Stimulated activated CD8-positive, alpha-beta memory T cell treated with anti-CD3 and anti-CD28 coated beads, Interleukin-15, amount 100 ng/mL, for 4 hours (primary cell): ENCODE measurements at places on chromosomes 2 and 18.

- DNase-seq, result no peak
Measured at GRCh38 chr18:23227726-23228070, 92.4 kb downstream of the CABLES1 start.

DNA sequence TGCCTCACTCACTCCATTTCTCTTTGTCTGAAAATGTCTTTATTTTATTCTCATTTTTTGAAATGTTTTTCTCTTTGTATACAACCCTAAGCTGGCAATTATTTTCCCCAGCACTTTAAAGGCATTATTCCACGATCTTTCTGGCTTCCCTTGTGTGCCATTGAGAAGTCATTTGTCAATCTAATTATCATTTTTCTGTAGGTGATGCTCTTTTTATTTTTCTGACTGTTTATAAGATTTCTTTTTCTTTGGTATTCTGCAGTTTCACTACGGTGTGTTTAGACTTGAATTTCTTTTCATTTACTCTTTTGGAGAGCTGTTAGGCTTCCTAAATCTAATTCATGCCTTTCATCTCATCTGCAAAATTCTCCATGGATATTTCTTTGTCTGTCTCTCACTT is 8.1 kb downstream of the SCYGR4 start:
- DNase-seq, result no peak

- no peak for DNase-seq
Measured at GRCh38 chr18:8003878-8004675, 437.0 kb downstream of the PTPRM start.

- DNase-seq, result no peak
Measured at GRCh38 chr2:177727577-177728398, 335.2 kb downstream of the AGPS start.

DNA sequence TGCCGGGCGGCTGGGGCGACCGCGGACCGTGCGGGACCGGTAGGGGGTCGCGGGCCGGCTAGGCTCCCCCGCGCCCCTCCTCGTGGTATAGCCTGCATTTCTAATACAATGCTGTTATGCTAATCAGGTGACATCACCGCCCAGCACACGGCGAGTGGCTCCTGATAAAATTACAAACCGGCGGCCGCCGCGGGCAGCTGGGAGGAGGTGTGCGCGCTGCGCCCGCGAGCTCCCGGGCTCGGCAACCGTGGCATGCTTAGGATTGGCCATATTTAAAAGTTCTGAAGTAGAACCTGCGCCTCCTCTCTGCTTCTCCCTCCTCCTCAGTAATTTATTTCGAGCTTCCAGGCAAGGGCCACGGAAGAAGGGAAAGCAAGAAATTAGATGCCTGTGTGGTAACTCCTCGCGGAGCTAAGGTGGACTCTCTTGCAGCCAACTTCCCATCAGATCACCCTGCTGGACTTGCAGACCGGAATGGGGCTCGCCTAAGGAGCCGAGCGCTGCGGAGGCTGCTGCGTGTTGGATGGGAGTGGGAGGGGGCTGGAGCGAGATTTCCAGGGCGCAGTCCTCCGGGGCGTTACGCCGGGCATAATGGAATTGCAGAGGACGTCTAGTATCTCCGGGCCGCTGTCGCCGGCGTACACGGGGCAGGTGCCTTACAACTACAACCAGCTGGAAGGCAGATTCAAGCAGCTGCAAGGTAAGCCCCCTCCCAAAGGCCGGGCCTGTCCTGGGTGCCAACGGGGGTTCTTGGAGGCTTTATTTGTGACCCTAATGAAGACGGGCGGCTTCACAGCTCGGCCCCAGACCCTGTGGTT is 102.3 kb downstream of the SPTBN1 start:
- no peak for DNase-seq

GRCh38 chr2:18057657-18058056 is 179.2 kb downstream of the KCNS3 start:
- no peak for DNase-seq

DNA sequence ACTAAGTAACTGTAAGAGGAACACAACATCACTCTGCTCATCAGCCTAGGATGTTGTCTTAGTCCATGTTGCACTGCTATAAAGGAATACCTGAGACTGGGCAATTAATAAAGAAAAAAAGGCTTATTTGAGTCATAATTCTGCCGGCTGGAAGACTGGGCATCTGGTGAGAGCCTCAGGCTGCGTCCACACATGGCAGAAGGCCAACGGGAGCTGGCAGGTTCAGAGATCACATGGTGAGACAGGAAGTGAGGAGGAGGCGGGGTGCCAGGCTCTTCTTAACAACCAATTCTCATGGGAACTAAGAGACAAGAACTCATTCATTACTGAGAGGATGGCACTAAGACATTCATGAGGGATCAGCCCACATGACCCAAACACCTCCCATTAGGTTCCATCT is 46.8 kb downstream of the EPG5 start:
- DNase-seq, result no peak

DNA sequence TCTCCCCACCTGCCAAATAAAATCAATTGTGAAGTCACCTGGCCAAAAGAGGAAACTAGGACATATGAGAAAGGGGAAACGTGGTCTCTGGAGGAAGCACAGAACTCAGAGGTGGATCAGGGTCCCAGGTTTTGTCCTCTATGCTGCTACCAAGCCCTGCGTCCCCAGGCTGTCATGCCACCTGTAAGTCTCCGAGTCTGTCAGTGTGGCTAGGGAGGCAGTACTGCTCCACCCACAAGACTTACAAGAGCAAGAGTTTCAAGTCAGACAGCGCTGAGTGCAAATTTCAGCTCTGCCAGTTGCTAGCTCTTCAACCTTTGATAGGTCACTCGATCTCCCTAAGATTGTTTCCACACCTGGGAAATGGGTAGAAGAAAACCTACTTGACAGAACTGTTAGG is 98.6 kb downstream of the C1QL2 start:
- DNase-seq, result no peak

DNA sequence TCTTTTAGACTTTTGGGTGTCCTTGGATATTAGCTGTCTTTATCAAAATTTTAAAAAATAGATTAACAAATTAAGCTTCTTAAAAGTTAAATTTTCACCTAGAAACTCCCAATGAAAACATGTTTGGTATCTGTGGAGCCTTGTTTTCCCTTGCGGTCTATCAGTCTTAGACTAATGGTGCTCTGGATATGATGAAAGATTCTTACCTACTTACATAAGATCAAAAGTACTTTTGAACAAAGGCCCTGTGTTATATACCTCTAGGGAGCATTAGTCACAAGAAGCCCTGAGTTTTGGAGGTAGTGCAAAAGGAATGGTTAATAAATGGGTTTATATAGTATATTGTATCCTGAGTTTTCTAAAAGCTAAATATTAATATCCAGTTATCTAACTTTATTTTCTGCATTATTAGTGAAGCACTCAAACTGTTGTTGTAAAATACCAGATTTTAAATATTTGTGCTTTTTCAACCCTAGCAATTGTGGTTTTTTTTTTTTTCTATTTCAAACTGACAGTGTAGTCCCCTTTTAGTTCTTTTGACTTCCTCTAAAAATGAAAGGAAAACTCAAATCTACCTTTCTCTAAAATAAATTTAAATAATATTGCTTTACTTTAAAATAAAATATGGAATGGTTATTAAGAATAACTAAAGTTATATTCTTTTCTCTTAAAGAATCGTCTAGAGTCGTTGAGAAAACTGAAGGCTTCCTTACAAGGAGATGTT is 18.1 kb downstream of the NDC80 start:
- DNase-seq, result no peak

DNA sequence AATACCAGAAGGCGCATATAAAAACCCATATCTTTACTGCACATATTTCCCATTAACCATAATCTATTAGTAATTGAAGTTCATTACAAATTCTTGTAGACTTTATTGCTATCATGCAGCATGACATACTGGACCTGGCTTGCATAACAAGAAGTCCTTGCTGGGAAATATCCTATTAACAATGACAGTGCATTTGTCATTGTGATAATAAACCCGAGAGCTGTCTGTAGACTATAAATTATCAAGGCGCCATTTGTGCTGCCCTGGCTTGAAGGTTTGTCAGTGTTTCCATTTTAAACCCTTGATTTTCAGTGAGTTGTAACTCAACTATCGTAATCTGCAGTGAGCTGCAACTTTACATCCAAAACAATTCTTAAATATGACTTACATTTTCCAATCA is 59.0 kb downstream of the HNMT start:
- no peak for DNase-seq

- DNase-seq, result no peak
Measured at GRCh38 chr18:2985628-2986027, 27.3 kb downstream of the LPIN2 start.

GRCh38 chr2:96642564-96643360 is at the start of gene FER1L5:
FER1L5 (plus strand) TSS chr2:96642764; CDS start chr2:96642837, 73 bp downstream.
- DNase-seq, result no peak

DNA sequence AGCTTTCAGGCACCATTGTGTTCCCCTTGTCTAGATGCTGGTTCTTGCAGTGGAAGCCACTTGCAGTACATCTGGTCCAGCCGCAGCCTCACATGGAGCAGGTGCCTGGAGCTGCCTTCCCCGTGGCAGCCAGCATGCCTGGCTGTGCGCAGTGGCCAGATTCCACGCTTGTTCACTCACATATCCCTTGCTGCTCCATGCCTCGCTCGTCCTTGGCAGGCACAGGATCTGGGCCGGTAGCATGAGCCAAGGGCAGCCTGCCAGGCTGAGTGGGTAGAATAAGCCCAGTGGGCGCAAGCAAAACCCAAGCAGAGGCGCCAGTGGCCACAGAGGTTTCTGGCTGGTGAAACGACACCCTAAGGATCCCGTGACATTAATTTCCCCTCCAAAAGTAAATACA is 20.6 kb downstream of the TMX3 start:
- DNase-seq, result no peak

GRCh38 chr18:47149457-47150028 is 757 bp downstream of the HDHD2 start:
- no peak for DNase-seq

DNA sequence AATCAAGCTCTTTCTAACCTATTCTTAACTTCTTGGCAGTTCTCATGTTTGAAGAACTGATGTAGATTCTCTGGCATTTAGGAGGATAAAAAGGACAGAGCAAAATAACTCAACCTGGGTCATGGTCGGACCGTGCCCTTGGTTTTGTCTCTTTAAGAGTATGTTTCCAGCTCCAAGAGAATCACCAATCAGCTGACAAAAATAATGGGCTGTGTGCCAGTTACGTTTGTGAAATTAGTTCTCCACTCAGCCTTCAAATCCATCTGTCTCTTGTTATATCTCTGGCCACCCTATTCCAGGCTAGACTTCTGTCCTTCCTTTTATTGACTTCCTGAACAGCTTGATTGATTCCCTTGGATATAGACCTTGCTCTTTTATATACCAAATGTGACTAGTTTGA is 225.7 kb downstream of the EPHA4 start:
- no peak for DNase-seq

GRCh38 chr2:37585295-37585908 is 86.0 kb downstream of the CDC42EP3 start:
- DNase-seq, result peak; percentile 29

DNA sequence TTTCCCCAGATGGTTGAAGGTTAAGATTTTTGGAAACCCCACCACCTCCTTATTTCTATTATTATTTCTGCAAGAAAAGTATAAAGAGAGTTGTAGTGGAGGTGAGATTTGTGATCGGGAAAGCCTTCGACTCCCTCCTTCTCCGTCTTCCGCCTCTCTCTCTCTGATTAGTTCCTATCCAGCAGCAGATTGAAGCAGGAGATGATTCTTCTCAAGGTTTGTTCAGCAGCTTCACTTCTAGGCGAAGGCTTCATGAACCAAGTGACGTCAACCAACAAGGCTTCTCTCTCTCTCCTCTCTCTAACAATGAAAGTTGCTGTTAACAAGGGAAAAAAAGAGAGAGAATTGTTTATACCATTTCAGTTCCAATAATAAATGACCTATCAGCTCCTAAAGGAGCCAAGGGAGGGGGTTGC is at the start of gene BAZ2B:
Gene BAZ2B (minus strand): TSS at position 263 of the 416 bp plus-strand sequence. CDS start 137,829 bp downstream, outside the sequence.
- no peak for DNase-seq

- no peak for DNase-seq
Measured at GRCh38 chr18:58861861-58862301, 2.8 kb upstream of the ZNF532 start.

DNA sequence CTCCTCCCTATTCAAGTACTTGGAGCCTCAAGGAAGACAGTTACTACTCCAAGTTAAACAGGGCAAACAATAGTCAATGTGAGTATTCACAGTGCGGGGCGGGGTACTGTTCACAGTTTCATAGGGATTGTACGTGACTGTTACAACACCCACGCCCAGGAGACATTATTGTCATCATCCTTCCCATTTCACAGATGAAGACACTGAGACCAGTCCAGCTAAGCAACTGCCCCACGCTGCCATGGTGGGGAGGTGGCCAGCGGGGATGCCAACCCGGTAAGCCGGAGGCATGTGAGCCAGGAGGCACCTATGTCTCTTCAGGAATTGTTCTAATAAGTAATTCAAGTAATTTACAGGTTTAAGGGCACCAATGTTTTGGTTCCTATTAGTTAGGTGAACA is 982 bp downstream of the HJURP start:
- DNase-seq, result no peak

DNA sequence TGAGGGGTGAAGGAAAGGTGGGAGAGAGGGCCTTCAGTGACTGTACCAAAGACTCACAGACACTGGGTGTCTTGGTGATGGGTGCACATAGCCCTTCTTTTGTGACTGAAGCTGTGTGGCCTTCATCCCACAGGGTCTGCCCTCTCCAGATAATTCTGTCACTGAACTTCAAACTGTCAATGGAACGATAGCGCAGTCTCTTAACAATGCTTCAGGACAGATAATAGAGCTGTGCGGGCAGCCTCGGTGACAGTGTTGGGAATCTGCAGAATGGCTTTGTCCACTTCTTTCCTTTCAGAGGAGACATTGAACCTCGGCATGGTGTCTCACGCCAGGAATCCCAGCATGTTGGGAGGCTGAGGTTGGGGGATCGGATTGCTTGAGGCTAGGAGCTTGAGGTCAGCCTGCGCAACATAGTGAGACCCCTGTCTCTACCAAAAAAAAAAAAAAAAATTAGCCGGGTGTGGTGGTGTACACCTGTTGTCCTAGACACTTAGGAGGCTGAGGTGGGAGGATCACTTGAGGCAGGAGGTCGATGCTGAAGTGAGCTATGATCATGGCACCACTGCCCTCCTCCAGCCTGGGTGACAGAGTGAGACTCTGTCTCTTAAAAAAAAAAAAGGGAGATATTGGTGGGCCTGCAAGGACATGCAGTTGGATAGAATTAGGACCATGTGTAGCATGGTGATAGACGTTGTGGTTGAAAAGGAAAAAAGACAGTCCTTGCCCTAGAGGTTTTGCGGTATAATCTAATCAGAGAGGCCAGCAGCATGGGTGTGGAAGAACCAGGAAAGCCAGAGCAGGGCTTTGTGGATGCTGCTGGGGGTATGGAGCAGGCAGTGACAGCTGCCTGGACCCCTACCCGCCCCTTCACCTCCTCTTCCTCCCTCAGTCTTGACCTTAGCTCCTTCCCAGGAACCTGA is 91.4 kb downstream of the LDLRAD4 start:
- DNase-seq, result no peak

- DNase-seq, result no peak
Measured at GRCh38 chr2:85247610-85248009, 80.2 kb downstream of the TGOLN2 start.
